Thyroid gland (tissue), 4 donors: ENCODE measurements at places on chromosomes 2 and 18. TPM values are rescaled to one million over a fixed set of nuclear protein-coding genes. Genes with fewer than 3 reads are reported as not detected.

GRCh38 chr2:62998949-62999348, 51.7 kb upstream of the OTX1 start:
- DNase-seq, result no peak

- no peak for DNase-seq
These were observed 327.6 kb upstream of the KCNJ3 start for GRCh38 chr2:154370873-154371272.

- no peak for DNase-seq
These were observed 209.9 kb downstream of the LNPK start for GRCh38 chr2:175792199-175792598.

DNA sequence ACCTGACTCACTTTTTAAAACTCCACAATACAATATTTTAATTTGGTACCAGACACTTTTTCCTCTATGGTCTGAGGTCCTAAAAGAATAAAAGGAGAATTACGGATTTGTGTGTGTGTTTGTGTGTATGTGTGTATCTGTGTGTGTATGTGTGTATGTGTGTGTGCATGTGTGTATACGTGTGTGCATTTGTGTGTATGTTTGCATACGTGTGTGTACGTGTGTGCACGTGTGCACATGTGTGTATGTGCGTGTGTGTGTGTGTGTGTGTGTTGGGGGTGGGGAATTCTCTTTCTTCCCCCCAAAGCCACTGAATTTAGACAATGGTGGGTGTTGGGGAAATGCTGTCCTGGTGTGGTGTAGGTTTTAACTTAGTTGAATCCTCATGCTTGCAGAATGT, 807.7 kb upstream of the SALL3 start:
- no peak for DNase-seq

DNA sequence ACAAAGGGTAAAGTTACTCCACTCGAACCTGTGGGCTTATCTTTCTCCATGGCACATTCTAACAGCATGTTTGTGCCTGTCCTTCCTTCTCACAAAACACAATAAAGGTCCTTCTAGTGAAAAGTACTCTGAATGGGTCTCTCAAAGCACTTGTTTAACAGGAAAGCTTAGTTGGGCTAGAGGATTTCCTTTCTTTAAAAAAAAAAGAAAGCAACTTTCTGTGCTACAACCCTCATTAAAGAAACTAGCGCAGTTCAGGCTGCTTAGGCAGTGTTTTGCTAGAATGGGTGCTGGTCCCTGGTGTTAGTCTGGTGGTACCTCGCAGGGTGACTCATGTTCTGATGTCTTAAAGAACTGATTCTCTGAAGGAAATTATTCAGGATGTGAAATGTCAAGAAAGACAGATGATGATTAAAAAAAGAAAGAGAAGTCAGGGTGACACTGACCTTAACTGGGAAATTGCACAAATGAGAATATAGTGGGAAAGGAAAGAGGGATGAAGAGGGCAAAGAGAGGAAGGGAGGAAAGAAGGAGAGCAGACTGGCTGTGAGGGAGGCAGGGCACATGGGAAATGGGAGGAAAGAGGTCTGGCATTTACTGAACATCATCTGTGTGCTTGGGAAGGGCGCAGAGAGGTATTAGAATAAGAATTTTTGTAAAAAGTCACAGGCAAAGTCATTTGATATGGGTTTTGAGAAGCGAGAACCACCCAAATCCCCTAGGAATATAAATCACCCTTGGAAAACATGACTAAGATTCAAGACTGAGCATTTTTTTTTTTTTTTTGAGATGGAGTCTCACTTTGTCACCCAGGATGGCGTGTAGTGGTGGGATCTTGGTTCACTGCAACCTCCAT, 74.9 kb downstream of the ATP8B1 start:
- peak; percentile 8 for DNase-seq

DNA sequence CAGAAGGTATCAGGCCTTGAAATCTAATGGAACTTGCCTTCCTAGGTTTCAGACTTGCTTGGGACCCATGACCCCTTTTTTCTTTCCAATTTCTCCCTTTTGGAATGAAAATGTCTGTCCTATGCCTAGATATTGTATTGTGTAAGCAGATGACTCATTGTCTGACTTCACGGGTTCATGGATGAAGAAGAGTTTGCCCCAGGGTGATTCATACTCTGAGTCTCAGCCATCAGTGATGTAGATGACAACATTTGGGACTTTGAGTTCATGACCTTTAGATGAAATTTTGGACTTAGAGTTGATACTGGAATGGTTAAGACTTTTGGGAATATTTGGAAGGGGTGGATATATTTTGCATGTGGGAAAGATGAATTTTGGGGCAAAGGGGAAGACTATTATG, 11.2 kb upstream of the SCYGR5 start:
- no peak for DNase-seq

The TRIM43 gene
- not detected for total RNA-seq

The SCN7A gene
- total RNA-seq, result 2.0 TPM

The IL1RL1 gene
- 4.8 TPM for total RNA-seq
